ENCODE measurements at places on chromosomes 2 and 18.

DNA sequence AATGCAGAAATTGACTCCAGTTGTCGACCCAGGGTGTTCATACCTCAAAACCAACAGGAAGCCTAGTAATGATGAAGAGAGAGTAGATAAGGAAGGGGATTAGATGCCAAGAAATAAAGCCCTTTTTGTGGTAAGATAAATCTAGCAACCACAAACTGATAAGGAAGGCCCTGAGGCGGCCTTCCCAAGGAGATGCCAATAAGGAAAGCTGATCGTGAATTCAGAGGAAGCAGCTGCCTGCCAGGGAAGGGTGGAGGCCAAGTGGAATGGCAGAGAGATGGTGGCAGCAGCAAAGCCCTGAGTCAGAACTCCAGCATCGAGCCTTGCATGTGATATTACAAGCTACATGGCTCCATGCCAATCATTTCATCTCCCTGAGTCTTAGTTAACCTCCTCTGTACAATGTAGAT, 126.3 kb downstream of the IRS1 start:
- no peak for DNase-seq

- no peak for DNase-seq
Observed at GRCh38 chr2:133173224-133173623, 395.0 kb downstream of the NCKAP5 start.

DNA sequence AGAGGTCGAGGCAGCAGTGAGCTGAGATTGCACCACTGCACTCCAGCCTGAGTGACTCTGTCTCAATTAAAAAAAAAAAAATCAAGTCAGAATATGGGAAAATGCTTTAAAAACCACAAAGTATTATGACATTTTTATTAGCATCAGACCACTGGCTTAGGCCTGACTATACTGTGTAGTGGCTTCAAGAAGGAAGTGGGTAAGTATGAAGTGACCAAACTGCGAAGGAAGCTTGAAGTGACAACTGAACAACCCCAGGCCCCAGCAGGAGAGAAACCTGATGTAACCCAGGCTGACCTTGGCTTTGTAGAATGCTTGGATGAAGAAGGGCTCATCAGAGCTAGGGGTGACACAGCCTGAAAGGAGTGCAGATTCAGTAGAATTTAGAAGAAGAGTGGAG, 21.4 kb upstream of the HAAO start:
- no peak for DNase-seq

DNA sequence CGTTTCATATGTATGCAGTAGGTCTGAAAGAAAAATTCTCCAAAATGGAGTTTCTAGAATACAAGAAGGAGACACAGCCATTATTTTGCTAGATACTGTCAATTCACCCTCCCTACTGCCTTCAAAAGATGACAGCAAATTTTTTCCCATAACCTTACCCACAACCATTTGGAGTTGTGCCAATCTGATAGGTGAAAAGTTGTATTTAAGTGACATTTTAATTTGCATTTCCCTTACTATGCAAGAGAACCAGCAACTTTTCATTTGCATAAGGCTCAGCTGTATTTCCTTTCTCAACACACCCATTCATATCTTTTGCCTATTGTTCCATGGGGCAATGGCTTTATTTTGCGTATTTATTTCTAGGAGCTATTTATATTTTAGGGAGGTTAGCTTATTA, 31.4 kb upstream of the IL18RAP start:
- DNase-seq, result no peak

GRCh38 chr2:65539633-65540032, 107.2 kb upstream of the SPRED2 start:
- DNase-seq, result no peak

Measured in activated CD4-positive, alpha-beta T cell treated with anti-CD3 and anti-CD28 coated beads, Interleukin-2, amount 50 U/mL, for 4 hours (primary cell).